AG08395 (cell line): ENCODE measurements at places on chromosomes 5 and 9.
A peak's percentile ranks its signal among the peaks of the same experiment; 100 is the strongest.

DNA sequence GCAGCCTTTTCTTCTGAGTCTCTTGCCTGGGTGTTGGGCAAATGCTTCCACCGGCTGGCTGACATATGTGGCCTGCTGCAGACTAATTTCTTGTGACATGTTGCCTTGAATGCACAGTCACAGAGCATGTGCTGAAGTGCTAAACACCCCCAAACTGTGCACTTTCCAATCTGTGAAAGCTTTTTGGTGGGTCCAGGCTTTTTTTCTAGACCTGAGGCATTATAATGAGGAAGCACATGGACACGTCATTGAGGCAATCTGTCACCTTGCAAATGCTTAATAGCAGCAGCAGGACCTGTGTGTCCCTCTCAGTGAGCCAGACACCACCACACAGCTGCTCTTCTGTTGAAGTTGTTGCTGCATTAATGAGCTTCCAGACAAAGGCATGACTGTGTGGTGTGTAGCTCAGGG is 274.7 kb downstream of the ELAVL2 start:
- DNase-seq: no peak

DNA sequence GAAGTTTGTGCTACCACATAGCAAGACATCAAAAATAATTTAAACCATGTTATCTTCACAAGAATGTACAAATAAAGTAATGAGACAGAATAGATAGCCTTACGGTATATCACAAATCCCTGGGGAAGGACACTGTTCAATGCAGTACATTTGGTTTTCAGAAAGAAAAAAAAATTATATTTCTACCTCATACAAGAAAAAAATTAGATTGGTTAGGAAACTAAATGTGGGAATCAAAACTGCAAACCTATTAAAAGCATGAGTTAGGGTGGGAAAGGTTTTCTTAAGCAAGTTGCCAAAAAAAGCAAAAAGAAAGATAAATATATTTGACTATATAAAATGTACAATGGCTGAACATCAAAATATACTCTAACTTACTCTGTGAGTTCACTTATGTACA is 201.9 kb upstream of the NREP start:
- no peak for DNase-seq

DNA sequence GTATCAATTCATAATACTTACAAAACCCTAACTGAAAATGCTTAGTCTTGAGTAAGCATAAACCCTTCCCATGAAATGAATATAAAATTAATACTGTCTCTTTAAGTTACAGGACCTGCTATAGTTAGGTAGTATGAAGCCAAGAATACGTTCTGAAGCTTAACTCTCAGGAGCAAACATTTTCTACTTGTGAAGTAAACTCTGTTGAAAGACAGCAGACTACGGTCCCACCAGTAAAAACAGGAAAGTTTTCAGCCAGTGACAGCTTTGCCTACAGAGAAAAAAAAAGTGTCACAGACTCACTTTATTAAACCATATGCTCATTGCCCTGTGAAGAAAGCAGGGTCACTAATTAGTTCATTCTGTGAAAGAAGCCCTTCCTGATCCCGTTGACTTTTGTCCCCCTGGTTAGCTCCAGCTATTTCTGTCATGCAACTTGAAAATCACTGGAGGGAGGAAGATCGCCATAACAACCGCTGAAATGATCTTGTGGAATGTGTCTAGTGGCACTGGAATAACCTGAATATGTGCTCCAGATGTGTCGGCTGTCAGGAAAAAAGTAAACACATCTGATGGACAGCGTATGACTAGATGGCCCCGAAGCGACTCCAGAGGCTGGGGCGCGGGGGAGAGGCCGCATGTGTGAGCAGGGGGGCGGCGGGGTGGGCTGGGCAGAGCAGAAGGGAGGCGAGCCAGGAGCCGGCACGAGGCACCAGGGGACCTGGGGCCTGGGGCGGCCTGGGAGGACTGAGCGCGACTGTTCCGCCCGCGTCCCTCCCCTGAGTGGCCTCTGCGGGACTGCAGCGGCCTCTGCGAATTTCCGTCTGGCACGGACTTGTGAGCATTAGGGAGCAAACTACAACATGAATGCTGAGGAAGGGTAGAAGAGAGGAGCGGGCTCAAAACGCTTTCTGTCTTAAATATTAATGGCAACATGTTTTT is 41.9 kb downstream of the BNC2 start:
- peak; percentile 66 for DNase-seq

DNA sequence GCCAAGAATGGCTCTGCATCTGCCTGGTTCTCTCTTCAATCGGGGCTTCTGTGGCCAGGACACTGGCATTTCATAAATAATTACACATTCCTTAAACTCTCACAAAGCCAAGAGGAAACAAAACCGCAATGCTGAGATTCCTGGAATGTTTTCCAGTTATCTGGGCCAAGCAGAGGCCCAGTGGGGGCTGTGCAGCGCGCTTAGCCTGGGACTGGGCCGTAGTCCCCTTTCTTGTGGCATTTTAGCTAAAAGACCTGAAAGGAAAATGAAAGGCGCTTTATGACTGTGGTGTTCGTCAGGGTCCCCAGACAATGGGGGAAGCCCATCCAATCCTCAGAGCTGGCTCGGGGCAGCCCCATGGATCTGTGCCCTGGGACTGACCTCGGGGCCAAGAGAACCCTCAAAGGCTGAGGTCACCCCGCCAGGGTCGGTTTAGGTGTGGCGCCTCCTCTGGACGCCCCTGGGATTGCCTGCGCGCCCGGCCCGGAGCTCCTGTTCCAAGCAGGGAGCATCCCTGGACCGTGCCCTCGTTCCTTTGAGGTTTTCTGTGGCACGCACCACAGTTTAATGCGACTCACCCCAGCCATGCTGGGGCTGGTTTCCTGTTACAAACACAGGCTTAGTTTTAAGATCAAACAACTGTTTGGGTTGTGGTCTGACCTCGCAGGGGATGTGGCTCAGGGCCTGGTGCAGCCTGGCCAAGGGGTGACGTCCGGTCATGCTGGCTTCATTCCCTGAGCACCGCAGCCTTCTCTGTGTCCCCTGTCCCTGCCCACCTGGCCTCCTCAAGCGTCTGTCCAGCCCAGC is 51.5 kb upstream of the NKD2 start:
- DNase-seq: peak; percentile 86

- DNase-seq: peak; percentile 45
Observed at GRCh38 chr9:72858089-72858912, 94.6 kb downstream of the ALDH1A1 start.

DNA sequence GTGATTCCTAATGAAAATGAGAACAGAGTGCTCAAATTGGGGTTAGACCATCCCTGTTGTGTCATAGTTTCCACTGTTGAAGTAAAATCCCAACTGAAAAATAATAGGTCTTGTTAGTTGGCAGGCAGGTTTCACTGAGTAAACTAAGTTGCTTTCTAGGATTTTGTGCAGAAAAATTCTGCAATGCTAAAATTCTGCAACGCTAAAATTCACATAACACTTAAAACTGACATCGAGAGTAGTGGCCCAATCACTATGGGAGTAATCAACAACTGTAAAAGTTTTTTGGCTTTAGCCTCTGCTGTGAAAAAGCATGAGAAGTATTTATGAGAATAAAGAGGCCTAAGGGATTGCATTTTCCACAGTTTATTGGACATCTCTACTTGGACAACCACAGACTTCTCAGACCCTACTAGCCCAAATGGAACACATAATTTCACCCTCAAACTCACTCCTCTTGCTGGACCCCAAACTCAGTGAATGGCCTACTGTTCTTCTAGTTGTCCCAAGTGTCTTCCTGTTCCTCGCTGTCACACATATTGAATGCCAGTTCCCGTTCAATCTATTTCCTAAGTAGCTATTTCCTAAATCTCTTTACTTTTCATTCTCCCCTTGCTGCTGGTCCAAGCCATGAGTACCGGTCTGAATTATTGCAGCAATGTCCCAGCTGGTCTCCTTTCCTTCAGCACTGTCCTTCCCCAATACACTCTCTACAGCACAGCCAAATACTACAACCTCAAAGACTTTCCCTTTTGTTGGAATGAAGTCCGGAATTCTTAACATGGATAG is 355.4 kb downstream of the PDE4D start:
- no peak for DNase-seq

GRCh38 chr5:119289438-119290044 is 66.3 kb upstream of the TNFAIP8 start:
- no peak for DNase-seq

- DNase-seq: no peak
Observed at GRCh38 chr9:35470340-35470739, 19.6 kb upstream of the RUSC2 start.

GRCh38 chr9:68552700-68553476 is 12.2 kb upstream of the TMEM252 start:
- no peak for DNase-seq

DNA sequence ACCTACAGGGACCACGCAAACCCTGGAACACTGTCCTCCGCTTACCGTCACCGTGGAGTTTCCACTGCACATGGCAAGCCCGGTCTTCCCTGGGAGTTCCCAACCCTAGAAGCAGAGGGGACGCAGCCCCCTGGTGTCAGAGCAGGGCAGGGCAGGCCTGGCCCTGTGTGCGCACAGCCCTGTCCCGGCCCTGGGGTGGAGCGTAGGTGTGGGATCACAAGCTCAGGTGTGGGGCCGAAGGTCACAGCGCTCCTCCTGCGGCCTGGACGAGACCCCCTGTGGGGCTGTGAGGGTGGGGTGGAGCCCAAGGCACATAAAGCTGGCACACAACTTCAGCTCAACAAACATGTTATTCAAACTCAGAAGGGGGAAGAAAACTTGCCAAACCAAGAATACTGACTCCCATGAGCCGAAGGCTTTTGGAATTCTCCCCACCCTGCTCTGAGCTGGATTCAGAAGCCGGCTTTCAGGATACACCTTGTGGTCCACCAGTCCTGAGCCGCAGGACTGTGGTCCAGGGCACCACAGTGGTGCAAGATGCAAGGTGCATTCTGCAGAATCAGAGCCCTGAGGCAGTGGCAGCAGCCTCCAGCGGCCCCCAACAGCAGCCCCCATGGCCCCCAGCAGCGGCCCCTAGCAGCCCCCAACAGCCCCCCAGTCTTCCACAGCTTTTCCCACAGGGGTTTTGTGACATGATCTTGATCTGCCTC is 11.8 kb upstream of the EXOC3 start:
- DNase-seq: peak; percentile 56

GRCh38 chr9:134128727-134129679 is 6.9 kb upstream of the WDR5 start:
- DNase-seq: no peak

GRCh38 chr5:52665559-52665958 is 122.2 kb upstream of the ITGA1 start:
- peak; percentile 21 for DNase-seq

- no peak for DNase-seq
Observed at GRCh38 chr9:133943036-133943780, 48.9 kb downstream of the VAV2 start.

DNA sequence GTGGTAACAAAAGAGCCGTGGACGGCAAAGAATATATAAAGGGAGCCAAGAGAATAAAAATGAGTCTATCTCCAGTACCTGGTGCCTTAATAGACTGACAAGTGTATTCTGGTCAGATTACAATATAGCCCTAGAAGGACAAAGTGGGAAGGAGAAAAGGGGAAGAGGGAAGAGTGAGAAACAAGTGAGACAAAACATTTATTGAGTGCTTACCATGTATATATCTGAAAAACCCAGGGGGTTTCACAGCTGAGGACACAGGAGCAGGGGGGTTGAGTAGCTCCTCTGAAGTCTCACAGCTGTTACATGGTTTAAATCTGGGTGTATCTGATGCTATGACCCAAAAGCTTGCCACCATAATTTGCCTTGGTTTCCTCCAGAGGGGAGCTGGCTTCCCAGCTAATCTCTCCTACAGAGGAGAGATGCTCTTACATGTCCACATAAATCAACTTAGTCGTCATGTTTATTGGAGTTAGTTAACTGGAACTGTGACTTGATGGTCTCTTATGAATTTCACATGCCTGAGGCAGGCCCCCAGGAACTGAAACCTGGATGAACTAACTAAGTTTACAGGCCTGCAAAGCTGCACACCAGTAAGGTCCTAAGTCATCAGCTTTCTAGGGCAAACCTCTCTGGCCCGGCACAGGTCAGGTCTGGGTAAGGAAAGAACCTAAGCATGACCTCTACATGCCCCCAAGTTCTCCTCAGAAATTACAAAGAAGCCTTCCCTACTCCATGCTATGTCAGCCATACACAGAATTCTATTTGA is 15.5 kb downstream of the SIL1 start:
- DNase-seq: no peak

DNA sequence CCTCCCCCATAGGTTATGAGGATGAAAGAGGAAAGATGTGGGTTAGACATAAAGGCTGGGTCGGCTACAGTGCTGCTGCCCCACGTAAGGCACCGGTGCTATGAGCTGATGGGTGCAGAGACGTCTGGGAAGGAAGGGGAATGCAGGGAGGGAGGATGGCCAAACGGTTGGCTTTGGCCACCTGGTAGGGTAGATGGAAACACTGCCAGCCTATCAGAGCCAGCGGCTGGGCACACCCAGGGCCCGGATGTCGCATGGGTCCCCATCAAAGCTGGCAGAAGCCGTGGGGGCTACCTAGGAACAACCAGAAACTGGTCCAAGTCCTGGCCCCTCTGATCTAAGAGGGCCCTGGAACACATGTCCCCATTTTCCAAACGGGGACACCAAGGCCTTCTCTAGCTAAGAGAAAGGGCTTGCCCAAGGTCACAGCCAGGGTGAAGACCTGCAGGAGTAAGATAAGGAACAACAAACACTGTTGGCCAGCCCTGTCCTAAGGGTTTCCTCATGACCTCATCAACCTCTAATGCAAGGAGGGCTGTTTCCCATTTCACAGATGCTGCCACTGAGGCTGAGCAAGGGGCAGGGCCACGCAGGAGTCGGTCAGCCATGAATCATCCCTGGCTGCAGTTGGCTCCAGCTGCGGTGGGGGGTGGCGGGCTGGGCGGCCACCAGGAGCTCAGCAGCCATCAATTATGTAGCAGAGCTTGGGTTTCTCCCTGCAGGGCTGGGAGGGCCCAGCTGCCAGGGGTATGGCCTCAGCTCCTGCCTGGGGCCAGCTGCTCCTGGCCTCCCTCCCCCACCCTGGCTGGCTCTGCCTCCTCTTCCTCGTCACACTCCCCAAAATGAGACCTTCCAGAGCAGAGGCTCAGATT is 4.9 kb downstream of the SH3GLB2 start:
- DNase-seq: peak; percentile 84

GRCh38 chr5:96968614-96969013 is 32.7 kb downstream of the LNPEP start:
- no peak for DNase-seq

DNA sequence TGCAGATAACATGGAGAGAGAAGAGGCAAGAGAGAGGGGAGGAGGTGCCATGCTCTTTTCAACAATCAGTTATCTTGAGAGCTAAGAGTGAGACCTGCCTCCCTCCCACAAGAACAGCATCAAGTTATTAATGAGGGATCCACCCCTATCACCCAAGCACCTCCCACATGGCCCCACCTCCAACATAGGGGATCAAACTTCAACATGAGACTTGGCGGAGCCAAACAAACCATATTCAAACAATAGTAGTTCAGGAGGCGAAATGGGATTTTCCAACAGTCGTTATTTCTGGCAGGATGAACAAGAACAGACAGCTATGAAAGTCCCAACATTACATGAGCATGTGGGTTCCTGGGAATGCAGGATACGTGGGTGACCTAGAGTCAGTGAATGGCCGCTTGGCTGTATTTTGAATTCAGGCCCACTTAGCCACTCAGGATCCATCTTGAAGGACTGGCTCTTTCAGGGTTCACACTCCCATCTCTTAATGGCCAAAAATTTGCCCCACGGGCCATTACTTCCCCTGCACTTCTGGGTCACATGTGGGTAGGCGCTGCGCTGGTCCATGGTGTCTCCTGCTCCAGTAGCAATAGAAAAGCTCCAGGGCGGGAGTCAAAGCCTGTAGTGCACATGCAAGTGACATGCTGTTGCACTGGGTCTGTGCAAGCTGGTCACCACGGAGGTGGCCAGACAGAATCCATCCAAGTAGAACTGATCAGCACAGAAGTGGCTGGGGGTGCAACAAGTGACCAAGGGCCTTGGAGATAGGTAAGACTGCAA is 7.1 kb upstream of the FAF2 start:
- no peak for DNase-seq

- peak; percentile 88 for DNase-seq
Observed at GRCh38 chr5:173472164-173472563, 143.9 kb upstream of the STC2 start.
